ENCODE measurements at places on chromosomes 16 and 17. TPM values are rescaled to one million over a fixed set of nuclear protein-coding genes. Genes with fewer than 3 reads are reported as not detected.
A peak's percentile ranks its signal among the peaks of the same experiment; 100 is the strongest.

Gene DHRS7C
- not detected for total RNA-seq

Gene GSE1
- total RNA-seq: 41.1 TPM

Gene CFAP97D1
- total RNA-seq: not detected

Gene ADGRG1
- total RNA-seq: 91.7 TPM

DNA sequence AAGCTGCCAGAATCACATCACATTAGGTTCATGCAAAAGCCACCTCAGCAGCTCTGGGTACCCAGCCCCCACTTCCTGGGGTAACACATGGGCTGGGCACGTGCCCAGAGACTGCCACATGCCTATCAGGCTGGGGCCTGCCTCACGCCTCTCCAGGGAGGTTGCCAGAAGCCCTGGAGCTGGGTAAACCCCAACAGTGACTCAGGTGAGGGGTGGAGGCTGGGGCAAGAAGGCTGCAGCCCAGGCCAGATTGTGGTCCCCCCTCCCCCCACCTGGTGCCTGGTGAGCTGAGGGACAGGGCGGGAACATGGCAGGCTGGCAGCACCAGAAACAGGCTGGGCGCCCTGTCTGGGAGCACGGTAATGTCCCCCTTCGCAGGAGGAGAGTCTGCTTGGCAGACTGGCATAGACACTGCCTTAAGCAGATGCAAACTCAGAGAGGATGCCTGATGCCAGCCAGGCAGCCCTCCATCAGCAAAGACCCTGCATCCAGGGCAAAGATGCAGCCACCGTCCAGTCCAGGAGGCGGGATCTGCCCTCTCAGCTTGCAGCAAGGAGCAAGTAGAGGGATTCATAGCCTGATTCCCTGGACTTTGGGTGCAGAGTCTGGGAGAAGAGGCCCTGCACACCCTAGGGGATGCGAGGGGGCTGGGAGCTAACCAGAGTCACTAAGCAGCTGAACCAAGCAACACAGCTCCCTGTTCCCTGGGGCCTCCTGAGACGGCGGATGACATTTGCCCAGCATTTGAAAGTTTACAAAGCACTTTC lies 28.8 kb downstream of the NGFR start:
- H3K4me1 ChIP-seq: no peaks in the 10 kb centered on the region
- H3K4me3 ChIP-seq: no peak overlapping the region
- H3K27me3 ChIP-seq: peaks cover 31% of the 10 kb centered on the region

GRCh38 chr16:24624102-24624501 lies 84.7 kb downstream of the RBBP6 start:
- H3K27ac ChIP-seq: no peak overlapping the region
- DNase-seq: no peak
- no peaks in the 10 kb centered on the region for H3K36me3 ChIP-seq
- no peaks in the 10 kb centered on the region for H3K4me1 ChIP-seq
- no peak overlapping the region for H3K4me3 ChIP-seq

GRCh38 chr16:35711435-35711834 lies 2252.0 kb downstream of the TP53TG3F start:
- H3K4me3 ChIP-seq: no peak overlapping the region
- H3K36me3 ChIP-seq: no peaks in the 10 kb centered on the region
- H3K27ac ChIP-seq: no peak overlapping the region
- DNase-seq: no peak
- H3K4me1 ChIP-seq: no peaks in the 10 kb centered on the region

DNA sequence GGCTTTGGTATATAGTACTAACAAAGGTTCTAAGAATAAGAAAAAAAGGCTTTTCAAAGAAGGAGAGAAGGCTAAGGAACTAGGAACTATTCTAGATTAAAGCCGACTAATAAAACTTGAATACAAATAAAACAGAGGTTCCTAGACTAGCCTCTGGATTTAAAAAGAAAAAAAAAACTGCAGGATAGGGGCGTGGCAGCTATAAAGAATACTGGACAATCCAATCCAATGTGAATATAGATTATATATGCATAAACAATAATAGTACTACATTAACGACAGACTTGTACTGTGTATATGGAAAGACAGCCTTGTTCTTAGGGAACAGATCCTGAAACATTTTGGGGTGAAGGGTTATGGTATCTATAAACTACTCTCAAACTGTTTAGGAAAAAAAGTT lies 23.9 kb upstream of the ANKFY1 start:
- H3K4me3 ChIP-seq: no peak overlapping the region
- no peak overlapping the region for H3K27ac ChIP-seq
- H3K4me1 ChIP-seq: no peaks in the 10 kb centered on the region

- no peaks in the 10 kb centered on the region for H3K4me1 ChIP-seq
- H3K27me3 ChIP-seq: peaks cover 19% of the 10 kb centered on the region
- no peak for DNase-seq
- no peak overlapping the region for H3K27ac ChIP-seq
These were observed 36.7 kb downstream of the HNF1B start for GRCh38 chr17:37708008-37708615.

GRCh38 chr16:89368604-89369249 lies 121.6 kb downstream of the ANKRD11 start:
- peaks cover 91% of the 10 kb centered on the region for H3K4me1 ChIP-seq
- peaks cover 10% of the 10 kb centered on the region for H3K36me3 ChIP-seq
- no peak overlapping the region for H3K4me3 ChIP-seq
- H3K27me3 ChIP-seq: no peaks in the 10 kb centered on the region
- no peak for DNase-seq
- no peak overlapping the region for H3K27ac ChIP-seq

DNA sequence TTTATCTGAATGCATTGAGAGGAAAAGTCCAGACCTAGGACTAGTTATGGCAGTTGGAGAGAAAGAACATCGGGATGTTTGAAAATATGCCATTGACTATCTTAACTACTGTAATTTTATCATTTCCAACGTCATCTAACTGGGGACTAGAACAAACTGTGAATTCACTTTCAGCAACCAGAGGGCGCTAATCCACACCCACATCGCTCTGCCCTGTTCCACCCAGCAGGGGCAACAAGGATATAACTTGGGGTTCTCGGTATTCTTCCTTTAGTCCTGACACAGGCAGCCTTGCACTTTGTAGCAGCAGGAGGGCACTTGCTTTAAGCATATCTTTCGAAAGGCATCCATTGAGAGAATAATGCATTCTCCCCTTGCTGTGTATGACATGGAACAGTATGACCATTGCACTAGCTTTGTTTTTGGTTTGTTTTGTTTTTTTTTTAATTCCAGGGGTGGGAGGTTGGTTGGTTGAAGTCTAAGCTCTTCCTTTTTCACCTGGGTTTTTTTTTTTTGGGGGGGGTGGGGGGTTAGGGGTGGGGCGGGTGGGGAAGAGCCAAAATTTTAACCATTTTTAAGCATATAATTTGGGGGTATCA lies 31.5 kb downstream of the SIAH1 start:
- peaks cover 2% of the 10 kb centered on the region for H3K4me1 ChIP-seq
- H3K27ac ChIP-seq: no peak overlapping the region
- peaks cover 3% of the 10 kb centered on the region for H3K36me3 ChIP-seq
- peak; percentile 78 for DNase-seq

GRCh38 chr16:68283801-68284598 lies 19.7 kb downstream of the SLC7A6 start:
- no peak for DNase-seq
- H3K27me3 ChIP-seq: no peaks in the 10 kb centered on the region
- peaks cover 39% of the 10 kb centered on the region for H3K36me3 ChIP-seq

DNA sequence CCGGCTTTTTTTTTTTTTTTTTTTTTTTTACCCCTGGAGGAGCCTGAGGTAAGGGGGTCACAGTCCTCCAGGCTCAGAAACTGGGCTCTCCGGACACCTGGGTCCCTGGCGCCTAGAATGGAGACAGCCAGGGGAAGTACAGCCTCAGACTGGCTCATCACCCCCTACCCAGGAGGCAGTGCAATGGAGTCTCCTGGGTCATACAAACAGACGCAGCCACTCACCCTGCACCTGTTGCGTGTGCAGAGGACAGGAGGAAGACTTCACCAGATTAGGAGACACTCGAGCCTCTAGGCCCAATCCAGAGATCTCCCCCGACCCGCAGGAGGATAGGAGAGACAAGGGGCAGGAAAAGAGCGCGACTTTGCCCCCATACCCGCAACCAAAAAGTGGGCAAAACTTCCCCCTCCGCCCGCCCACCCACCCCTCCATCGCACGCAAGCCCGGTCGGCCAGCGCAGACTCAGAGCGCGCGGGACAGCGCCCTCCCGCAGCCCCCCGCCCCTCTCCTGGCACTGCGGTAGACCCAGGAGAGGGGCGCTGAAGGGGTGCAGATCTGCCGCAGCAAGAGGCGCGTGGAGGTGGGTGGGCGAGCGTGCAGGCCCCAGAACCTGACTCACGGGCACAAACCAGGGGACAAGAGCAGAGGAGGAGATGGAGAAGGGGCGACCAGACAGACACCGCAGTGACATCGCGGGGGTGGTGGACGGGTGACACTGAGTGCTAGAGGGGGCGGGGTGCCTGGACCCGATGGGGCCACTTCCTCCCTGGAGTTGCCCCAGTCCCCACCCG lies 900 bp downstream of the HAP1 start:
- peaks cover 6% of the 10 kb centered on the region for H3K27me3 ChIP-seq
- H3K36me3 ChIP-seq: no peaks in the 10 kb centered on the region

DNA sequence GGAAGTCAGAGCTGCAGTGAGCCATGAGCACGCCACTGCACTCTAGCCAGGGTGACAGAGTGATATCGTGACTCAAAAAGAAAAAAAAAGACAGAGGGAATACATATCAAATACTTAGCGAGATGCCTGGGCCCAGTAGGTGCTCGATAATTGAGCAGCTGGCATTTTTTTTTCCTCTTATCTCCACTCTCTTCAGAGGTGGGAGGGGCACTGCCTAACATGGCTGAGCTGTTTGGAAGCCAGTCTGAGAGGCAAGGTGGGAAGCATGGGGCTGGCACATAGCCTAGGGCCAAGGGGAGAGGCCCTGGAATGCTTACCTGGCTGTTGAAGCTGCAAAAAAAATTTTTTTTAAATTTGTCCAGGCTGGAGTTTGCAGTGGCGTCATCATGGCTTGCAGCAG lies 38.4 kb downstream of the HIC1 start:
- no peak overlapping the region for H3K4me3 ChIP-seq
- no peak overlapping the region for H3K27ac ChIP-seq
- DNase-seq: no peak
- H3K27me3 ChIP-seq: no peaks in the 10 kb centered on the region

- H3K36me3 ChIP-seq: no peaks in the 10 kb centered on the region
- no peak for DNase-seq
- no peaks in the 10 kb centered on the region for H3K4me1 ChIP-seq
- no peaks in the 10 kb centered on the region for H3K27me3 ChIP-seq
These were observed 190.6 kb downstream of the CYLD start for GRCh38 chr16:50932348-50932935.

GRCh38 chr17:82406131-82406671 lies 11.9 kb upstream of the HEXD start:
- H3K36me3 ChIP-seq: peaks cover 12% of the 10 kb centered on the region
- DNase-seq: no peak
- no peaks in the 10 kb centered on the region for H3K27me3 ChIP-seq
- no peak overlapping the region for H3K4me3 ChIP-seq
- H3K4me1 ChIP-seq: peaks cover 8% of the 10 kb centered on the region

GRCh38 chr17:79907850-79908249 lies 68.6 kb upstream of the CBX4 start:
- H3K27me3 ChIP-seq: no peaks in the 10 kb centered on the region
- H3K4me3 ChIP-seq: no peak overlapping the region
- no peaks in the 10 kb centered on the region for H3K36me3 ChIP-seq
- DNase-seq: no peak

GRCh38 chr17:77223642-77224420 lies 83.1 kb downstream of the SEC14L1 start:
- no peak overlapping the region for H3K27ac ChIP-seq
- H3K4me3 ChIP-seq: no peak overlapping the region
- no peaks in the 10 kb centered on the region for H3K36me3 ChIP-seq
- DNase-seq: no peak
- H3K27me3 ChIP-seq: no peaks in the 10 kb centered on the region
- H3K4me1 ChIP-seq: no peaks in the 10 kb centered on the region

DNA sequence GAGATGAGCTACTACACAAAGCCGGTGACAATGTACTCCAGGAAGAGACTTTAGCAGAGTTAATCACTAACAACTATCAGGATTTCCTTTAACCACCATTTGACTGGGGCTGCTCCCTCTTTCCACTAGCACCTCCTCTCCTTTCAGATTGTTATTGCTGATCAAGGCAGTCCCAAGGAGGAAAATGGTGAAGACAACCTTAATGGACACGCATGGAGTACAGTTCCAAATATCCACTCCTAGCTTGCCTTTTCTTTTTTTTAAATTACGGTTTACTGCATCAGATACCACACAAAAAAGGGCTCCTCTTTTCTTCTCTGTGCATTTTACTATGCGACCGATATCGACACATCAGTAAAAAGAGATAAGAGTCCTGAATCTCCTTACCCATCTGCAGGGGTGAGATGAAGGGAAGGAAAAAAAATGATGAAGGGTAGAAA lies 30.9 kb downstream of the FAM222B start:
- H3K27ac ChIP-seq: peak overlapping the region; percentile 66
- no peaks in the 10 kb centered on the region for H3K36me3 ChIP-seq
- H3K4me3 ChIP-seq: peak overlapping the region; percentile 93
- no peaks in the 10 kb centered on the region for H3K27me3 ChIP-seq
- H3K4me1 ChIP-seq: peaks cover 10% of the 10 kb centered on the region
